Renal pelvis (tissue), 12 donors: ENCODE measurements at places on chromosomes 6 and 20.

DNA sequence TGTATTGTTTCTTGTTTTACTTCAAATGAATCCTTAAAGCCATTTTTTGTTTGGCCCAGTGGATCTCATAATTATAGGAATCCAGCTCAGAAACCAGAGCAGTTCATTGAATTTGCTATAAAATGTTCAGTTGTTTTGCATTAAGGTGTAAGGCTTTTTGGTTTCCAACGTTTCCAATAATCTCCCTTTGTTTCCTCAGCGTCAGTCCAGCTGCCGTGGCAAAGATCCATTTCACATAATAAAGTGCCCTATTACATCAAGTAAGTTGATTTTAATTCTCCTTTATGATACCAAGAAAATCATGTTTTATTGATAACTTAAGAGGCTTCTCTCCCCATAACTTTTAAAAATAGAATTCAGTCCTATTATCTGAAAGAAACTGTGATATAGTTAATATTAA is 472.6 kb downstream of the UTRN start:
- no peak for DNase-seq

GRCh38 chr6:35240838-35241801 is 18.4 kb upstream of the ZNF76 start:
- peak; percentile 80 for DNase-seq

GRCh38 chr6:73388800-73389512 is 5.7 kb upstream of the DDX43 start:
- DNase-seq = peak; percentile 50

- DNase-seq = no peak
Observed at GRCh38 chr6:147950623-147950987, 392.0 kb upstream of the SASH1 start.

GRCh38 chr6:43636308-43636659 is 644 bp downstream of the MAD2L1BP start:
- DNase-seq = no peak

DNA sequence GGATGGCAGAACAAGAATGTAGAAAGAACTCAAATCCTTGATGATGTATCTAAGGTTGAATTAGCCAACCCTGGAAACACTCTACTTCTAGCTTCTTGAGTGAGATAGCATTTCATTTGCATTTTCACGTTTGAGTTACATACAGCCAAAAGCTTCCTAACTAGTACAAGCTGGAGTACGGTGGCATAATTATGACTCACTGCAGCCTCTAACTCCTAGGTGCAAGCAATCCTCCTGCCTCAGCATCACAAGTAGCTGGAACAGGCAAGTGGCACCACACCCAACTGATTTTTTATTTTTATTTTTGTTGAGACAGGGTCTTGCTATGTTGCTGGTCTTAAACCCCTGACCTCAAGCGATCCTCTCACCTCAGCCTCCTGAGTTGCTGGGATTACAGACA is 36.5 kb upstream of the STK35 start:
- DNase-seq = no peak

GRCh38 chr20:40309731-40310130 is 379.3 kb downstream of the MAFB start:
- DNase-seq = no peak

GRCh38 chr20:2643708-2644107 is 8.7 kb upstream of the NOP56 start:
- no peak for DNase-seq

- DNase-seq = no peak
Observed at GRCh38 chr6:37980222-37980595, 160.7 kb downstream of the ZFAND3 start.

DNA sequence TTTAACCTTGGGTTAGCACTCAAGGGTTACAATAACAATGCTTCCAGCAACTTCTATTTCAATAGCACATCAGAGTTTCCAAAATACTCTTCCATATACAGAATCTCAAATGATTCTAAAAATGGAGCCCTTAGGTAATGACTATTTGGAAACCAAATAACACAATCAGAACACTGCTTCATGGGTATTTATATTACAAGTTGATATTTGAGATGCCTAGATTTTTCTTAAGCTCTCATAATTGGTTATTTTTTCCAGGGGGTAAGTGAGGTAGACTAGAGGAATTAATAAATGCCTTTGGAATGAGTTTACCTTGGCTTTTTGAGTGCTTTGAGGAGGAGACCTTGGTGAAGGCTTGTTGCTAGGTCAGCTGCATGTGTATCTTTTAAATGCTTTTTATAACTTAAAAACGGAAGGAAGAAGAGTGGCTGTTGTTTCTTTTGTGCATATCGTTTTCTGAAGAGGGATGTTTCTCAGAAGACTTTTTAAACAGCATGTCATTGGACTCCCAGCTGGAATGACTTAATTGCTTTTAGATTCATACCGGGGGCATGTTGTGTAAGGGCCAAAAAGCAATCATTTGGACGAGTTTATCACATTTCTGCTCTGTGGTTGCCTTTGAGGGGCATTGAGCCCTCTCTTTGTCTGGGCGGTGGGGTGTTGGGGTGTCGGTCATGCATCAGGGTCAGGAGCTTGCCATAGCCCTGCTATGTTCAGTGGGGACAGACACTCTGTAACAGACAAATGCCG is 186.0 kb downstream of the DTNBP1 start:
- no peak for DNase-seq

DNA sequence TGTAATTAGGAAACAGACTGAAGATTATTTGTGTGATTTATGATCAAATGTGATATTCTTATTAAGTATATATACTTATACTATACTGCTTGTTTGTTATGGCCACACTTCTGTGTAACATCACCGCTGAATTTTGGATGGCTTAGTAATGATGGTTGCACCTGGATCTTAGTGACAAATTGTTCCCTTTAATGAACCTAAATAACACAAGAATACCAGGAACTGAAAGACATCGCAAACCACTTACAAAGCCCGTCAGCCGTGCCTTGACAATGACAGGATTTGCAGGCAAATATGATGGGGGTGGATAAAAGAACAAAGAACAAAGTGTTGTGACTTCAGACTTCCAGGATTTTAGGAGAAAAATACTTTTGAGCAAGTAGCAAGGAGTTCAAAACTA is 67.1 kb downstream of the LAMP5 start:
- DNase-seq = no peak

DNA sequence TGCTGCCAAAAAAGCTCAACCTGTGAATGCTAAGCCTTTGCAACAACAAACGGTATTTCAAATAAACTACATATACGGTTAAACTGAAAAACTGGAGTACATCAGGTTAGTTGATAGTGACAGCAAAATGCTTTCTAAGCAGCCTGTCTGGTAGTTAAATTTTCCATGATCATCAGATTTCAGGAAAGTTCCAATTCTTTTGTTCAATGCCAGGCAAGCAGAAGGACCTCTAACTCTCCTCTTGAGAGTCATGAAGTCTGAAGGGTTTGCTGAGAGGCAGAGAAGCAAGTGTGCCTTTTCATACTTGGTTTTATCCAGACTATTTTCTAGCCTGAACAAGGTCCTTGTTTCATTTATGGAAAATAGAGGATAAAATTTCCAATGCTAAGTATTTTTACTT is 4.5 kb downstream of the FLRT3 start:
- DNase-seq = no peak

- DNase-seq = no peak
Observed at GRCh38 chr6:111450636-111451035, 32.4 kb downstream of the REV3L start.

GRCh38 chr6:166286839-166287271 is 21.3 kb downstream of the PRR18 start:
- DNase-seq = no peak

DNA sequence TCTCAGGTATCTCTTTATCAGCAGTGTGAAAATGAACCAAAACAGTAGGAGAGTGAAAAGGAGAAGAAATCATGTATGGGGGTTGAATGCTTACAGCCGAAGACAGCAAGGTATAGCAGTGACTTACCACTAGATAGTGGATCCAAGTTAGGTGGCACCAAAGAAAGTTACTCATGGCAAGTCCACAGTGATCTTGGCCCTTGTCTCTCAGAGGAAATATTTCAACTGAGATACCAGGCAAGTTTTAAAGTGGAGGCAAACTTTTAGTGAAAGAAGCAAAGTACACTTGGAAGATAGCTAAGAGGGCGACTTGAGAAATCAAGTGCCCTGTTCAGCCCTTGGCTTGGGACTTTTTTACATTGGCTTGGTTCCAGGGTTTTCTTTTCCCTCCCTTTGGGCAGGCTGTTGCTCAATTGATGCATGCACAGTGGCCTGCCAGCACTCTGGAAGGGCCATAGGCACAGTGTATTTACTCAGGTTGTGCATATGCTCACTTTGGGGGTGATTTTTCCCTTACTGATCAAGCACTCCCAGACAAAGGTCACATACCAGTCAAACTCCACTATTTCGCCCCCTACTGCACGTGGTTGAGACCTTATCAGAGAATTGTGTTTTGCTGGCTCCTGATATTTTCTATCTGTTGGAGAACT is 329.5 kb upstream of the KHDRBS2 start:
- DNase-seq = no peak

GRCh38 chr6:160122744-160123143 is 1.1 kb downstream of the SLC22A1 start:
- DNase-seq = no peak

DNA sequence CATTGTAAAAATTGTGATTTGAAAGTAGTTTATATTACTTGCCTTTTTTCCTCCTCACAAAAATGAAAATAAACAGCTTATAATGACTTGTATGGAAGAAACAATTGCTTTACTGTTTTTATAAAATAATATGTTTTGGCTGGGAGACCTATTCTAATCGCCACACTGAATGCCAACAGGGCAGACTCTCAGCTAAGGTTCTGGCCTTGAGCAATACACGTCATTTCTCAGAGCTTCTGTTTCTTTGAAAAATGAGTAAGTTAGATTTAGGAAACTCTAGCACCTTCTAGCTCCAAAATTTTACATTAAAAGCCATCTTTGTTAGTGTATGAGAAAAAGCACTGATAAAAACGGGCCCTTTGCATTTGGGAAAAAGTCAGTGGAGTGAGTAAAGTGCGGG is 166.6 kb downstream of the ARID1B start:
- DNase-seq = no peak

DNA sequence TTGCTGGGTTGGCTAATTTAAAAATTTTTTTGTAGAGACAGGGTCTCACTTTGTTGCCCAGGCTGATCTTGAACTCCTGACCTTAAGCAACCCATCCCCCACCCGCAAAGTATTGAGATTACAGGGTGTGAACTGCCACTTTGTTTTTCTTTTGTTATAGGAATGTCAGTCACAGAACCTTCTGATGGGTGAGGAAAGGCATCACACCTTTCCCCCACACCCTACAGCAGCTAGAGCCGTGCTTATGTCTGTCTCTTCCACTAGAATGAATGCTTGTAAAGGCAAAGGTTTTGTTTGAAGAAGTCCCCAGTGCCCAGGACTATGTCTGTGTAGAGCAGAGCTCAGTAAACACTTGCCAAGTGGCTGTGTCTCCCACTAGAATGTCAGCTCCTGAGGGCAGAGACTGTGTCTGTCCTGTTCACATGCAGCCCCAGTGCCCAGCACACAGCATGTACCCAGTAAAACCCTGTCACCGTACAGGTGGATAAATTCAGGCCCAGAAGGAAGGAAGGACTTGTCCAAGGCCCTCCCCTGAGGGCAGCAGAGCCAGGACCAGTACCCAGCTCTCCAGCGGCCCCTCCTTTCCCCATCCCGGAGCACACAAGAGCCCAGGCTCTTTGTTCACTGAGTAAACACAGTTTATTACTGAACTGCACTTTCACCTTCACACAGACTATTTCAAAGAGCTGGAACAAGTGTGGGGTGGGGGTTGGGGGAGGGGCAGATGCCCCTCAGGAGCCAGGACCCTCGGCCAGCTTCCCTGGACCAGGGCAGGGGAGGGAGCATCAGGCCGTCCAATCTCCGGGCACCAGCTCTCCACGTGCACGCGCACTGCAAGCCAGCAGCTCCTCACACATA is 26.4 kb downstream of the COX4I2 start:
- DNase-seq = no peak

DNA sequence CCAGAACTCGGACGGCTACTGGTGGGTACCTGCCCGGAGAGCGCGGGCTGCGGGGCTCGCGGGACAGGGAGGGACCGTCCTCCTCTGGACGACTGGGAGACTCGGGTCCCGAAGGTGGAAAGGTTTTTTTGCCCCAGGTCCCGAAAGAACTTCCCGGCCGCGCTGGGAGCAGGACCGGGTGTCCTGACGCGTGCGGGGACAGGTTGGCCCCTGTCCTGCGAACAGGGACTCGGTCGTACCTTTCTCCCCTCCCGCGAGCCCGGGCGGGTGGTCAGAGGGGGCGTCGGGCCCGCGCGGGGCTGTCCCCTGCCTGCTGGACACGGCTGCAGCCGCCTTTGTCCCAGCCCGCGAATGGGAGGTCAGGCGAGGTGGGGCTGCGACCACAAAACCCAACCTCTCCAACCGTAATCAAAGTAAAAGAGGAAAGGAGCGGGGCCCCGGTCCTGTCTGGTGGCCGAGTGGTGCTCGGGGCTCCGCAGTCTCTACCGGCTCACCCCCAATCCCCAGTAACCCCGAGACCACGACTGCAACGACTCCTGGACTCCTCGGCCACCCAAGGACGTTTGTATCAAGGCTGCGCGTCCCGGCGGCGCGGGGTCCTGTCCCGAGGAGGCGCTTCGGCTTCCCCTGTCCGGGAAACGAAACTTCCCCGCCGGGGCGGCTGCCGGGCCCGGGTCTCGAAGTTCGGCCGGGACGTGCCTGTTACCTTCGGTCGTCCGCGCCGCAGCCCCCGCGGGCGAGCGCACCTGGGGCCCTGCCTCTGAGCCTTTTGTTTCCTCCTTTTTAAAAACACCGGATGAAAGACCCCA is 798 bp downstream of the DSP start:
- DNase-seq = no peak
